ENCODE measurements at places on chromosomes 2 and 18.

GRCh38 chr18:62464266-62464665 is 58.6 kb upstream of the ZCCHC2 start:
- no peak for DNase-seq

GRCh38 chr2:86249579-86250391 is 50.5 kb downstream of the MRPL35 start:
- DNase-seq: no peak

GRCh38 chr2:149816756-149817551 is 229.4 kb upstream of the MMADHC start:
- no peak for DNase-seq

- DNase-seq: no peak
Observed at GRCh38 chr18:46481847-46482245, 175.2 kb downstream of the LOXHD1 start.

DNA sequence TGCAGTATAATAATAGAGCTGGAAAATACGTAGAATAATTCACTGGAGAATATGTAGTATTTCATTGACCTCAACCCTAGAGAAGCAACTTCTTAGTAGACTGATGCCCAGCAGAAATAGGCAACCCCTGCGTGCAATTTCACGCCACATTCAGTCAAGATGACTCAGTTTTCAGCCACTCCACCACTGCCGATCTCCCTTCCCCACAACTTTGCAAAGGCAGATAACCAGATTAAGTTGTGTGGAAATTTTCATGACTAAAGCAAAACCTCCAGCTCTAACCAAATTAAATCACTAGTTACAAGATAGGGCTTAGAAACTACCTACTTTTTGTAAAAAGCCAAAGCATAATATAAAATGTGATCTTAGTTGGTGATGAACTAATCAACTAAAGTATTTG is 63.3 kb upstream of the STK17B start:
- DNase-seq: peak; percentile 47

DNA sequence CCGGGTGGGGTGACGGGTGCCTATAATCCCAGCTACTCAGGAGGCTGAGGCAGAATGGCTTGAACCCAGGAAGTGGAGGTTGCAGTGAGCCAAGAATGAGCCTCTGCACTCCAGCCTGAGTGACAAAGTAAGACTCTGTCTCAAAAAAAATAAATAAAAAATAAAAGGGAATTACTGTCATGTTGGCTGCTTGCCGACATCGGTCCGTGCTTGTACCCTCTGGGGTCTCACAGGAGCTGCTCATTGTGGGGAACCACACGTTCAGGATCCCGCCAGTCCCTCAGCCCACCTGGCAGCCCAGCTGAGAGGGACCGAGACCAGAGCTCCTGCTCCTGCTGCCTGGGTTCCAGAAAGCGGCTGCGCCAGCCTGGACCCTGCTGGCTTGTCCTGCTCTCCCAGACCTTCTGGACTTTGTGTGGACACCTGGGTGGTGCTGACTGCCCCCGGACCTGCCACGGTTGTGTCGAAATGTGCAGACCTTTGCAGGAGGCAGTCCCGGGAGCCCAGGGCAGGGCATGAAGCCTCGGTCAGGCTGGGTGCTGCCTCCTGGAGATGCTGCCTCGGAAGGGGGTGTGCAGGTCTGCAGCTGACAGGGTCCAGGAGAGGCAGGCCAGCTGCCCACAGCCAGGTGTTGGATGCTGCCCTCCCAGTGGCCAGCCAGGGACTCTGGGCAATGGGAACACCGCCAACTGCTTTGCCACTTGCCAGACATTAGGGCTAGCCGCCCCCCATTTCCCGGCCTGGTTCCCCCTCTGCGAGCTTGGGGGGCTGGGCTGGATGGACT is 16.4 kb downstream of the KLF11 start:
- no peak for DNase-seq

GRCh38 chr18:62842898-62843297 is 127.6 kb downstream of the PHLPP1 start:
- DNase-seq: no peak

DNA sequence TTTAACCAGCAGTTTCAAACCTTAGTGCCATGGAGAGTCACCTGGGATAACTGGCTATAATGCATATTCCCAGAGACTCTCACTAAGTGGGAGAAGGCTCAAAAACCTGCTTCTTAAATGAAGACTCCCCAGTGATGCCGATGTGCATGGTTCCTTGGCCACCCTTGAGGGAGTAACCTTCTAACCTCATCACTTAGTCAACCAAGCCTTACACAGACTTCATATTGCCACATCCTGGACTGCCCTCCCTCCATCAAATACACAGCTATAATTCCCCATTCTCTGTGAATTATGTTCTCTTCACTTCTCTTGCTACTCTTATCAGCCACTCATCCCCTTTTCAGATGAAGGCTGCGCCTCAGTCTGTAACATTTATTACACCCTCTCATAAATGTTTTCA is 462.9 kb upstream of the RGPD4 start:
- no peak for DNase-seq

GRCh38 chr18:40935423-40935822 is 1019.6 kb upstream of the PIK3C3 start:
- no peak for DNase-seq

GRCh38 chr18:60134806-60135205 is 235.0 kb downstream of the PMAIP1 start:
- no peak for DNase-seq

DNA sequence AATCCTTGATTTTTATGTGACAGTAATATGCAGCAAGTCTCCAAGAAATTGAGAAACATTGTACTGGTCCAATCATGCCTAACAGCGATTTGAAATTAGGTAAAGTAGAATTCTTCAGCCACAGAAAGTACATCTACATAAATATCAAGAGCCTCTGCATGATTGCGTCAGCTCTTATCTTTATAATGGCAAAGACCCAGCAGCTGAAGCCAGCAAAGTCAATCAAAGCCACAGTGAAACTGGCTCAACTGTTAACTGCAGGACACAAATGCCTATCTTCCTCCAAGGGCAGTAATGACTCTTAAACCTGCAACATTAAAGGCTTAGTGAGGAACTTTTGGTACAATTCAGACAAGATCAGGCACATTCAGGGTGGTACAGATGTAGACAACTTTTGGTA is 102.5 kb downstream of the BARD1 start:
- DNase-seq: no peak

GRCh38 chr2:66691031-66691965 is 256.4 kb downstream of the MEIS1 start:
- no peak for DNase-seq

DNA sequence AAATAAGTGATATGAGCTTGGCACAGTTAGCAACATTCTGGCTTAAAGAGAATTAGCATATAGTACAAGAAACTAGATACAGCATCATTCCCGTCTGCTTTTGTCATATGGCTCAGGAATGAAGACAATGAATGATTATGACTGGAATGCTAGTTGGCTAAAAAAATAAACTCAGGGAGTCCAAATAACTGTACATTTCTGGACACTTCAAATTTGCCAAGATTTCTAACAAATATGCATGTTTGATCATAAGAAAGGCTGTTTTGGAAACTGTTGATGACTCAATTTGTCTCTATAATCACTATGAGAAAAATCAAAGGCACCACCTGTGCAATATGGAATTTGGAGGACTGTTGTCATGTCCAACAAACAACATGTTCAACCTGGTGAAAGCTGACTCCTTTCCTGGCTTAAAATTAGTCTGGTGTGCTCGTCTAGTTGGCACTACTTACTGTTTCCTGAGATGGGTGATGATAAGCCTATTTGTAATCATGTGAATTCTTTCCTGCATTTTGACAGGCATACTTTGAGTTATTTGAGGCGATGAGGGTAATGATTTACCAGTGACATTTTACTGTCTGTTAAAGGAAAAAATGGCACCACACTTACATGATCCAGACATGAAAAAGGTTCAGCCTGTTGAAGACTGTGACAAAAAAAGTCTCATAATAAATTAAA is 133.9 kb upstream of the CDH20 start:
- DNase-seq: no peak

GRCh38 chr2:9762941-9763340 is 80.3 kb upstream of the TAF1B start:
- no peak for DNase-seq

DNA sequence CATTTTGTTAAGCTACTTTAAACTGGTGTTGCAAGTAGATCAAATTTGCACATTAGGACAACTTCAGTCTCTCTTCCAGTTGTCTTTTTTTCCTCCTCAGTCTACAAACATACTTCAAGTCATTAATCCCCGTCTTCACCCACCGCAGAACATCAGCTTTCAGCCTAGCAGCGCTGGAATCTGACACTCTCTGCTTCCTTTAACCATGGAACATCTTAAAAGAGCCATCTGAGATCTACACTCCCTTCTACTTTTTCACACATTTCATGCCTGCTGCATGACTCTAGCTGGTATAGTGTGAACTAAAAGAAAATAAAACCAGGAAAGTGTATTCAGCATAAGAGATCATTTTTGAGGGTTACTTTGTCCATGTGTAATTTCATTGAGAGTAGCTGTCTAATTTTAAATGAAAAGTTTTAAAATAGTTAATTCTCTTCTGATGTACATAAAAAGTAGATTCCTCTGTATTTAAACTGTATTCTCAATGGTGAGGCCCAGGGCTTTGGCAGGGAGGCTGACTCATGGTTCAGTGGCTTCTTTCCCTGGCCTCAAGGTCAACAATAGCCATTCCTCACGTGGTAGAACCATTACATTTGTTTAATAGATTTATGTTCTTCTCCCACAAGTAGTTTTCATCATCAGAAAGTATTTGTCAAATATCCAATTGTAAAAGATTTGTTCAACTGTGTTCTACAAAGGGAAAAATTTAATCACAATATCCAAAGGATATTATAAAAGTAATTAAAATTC is 16.5 kb downstream of the SGPP2 start:
- no peak for DNase-seq

- no peak for DNase-seq
Observed at GRCh38 chr2:64766841-64767669, 113.3 kb upstream of the SERTAD2 start.

DNA sequence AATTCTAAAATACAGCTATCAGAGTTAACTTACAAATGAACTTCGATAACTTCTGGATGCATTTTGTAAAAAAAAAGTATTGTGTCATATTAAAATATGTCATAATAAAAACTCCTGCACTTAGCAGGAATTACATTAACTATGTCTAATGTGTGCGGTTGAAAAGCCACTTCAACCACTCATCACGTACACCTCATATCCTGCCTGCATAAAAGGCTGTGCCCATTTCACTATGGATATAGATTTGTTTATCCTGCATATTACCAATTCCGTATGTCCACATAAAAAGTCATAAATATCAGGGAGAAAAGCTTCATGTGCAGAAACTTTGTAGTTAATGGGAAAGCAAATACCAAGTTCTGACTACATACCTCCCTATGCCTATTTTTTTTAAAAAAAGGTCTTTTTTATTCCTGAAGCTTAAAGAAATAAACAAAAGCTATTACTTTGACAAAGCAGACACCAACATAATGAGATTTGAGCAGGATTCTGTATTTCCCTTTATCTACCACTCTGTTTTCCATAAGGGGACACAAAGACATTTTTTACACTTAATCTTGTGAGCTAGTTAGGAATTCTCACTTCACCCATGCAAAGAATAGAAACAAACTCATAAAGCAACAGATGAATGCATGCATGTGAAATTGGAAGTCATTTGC is 96.1 kb downstream of the PPP1R1C start:
- DNase-seq: no peak

- no peak for DNase-seq
Observed at GRCh38 chr2:216777637-216778273, 82.1 kb downstream of the TNP1 start.

DNA sequence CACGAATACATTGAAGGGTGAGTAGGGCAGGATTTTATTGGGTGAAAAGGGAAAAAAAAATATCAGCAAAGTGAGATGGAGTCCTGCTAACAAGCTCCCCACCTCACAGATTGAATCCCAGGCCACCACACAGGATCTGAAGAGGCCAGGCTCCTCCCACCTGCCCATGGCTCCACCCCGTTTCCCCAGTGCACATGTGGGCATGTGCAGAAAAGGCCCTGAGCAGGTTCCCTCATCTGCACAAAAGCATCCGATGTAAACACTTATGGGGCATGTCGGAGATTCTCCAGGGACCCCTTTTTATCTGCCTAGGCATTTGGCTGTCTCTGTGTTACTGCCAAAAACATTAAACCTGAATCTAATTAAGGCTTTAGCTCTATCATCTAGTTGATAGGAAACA is 35.2 kb downstream of the SKA1 start:
- DNase-seq: no peak

- no peak for DNase-seq
Observed at GRCh38 chr2:101817481-101817880, 120.0 kb downstream of the MAP4K4 start.

GRCh38 chr2:65658881-65659280 is 226.5 kb upstream of the SPRED2 start:
- no peak for DNase-seq

- DNase-seq: no peak
Observed at GRCh38 chr18:68186039-68186438, 528.9 kb downstream of the TMX3 start.

DNA sequence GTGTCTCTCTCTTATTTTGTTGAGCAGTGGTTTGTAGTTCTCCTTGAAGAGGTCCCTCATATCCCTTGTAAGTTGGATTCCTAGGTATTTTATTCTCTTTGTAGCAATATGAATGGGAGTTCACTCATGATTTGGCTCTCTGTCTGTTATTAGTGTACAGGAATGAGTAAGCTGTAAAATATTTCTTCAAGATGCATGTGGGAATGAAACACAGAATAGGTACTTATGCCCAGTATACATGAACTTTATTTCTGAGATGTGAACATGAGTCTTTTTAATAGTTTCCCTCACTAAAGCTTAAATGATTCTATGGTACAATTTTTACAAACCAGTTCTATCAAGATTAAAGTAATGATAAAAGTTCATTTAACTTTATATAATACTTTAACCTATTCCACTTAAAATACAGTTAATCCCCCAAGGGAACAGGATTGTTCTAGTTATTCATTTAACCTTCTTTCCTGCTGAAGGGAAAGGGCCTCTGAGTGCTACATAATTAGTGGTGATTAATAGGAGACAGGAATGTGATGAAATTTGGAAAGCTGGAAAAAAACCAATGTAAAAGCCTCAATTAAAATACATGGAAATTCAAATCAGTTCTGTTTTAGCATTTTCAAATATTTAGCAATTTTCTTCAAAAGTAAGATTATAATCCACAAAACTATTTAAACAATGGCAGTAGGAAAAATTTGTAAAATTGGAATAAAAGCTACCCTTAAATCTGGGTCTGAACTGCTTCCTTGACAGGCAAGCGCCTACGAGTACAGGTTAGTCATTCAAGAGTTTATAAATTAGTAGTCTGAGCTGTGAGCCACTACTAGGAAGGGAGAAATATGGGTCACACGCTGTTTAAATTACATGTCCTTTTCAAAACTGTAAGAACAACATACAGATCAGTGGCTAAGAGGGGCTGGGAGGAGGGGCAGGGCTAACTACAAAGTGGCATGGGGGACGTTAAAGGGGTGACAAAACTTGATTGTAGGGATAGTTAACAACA is 28.9 kb downstream of the SPIRE1 start:
- no peak for DNase-seq

- DNase-seq: no peak
Observed at GRCh38 chr2:216829533-216829932, 30.3 kb downstream of the TNP1 start.

DNA sequence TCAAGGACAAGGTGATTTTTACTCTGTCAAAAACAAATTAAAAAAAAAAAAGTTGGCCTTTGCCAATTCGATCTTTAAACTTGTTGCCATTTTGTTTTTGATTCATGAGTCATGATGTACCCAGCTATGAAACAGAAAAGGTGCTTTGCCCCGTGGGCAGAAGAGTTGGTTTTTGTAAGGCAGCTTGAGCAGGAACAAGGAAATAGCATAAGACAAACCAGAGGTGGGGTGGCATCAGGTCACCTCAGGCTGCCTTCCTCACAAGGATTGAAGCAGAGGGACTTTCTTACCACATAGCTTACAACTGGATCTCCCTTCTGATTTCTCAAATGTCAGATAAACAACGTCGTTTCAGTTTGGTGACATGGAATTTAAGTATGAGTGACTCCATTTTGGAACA is 123.8 kb downstream of the ARL4C start:
- no peak for DNase-seq
